Peyer's patch (tissue), 4 donors: ENCODE measurements at places on chromosomes 7 and 10. TPM values are rescaled to one million over a fixed set of nuclear protein-coding genes. Genes with fewer than 3 reads are reported as not detected.

GRCh38 chr7:99403764-99404163 is 4.6 kb downstream of the PDAP1 start:
- no peak overlapping the region for H3K27ac ChIP-seq
- no peaks in the 10 kb centered on the region for H3K27me3 ChIP-seq
- peaks cover 54% of the 10 kb centered on the region for H3K36me3 ChIP-seq

ADCY1 gene
- total RNA-seq, result 1.5 TPM

GRCh38 chr10:126204320-126204719 is 184.0 kb downstream of the ADAM12 start:
- H3K27ac ChIP-seq, result no peak overlapping the region
- H3K27me3 ChIP-seq, result no peaks in the 10 kb centered on the region
- no peak overlapping the region for H3K4me3 ChIP-seq
- H3K4me1 ChIP-seq, result no peaks in the 10 kb centered on the region
- no peaks in the 10 kb centered on the region for H3K36me3 ChIP-seq

DNA sequence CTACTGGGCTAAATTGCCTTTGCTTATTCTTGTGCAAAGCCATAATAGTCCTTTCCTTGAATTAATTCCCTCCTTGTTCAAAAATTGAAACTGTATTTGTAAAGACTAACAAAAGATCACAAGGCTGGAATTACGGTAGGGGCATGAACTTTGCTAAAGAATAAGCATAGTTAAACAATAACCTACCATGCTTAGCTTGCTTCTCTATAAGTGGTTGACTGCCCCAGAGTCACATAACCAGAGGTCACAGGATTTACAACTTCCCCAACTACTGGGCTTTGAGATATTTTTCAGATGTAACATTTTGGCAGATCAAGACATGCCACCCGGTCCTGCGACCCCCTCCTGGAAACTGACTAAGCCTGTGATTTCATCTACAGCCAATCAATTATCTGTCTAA is 181.4 kb downstream of the GPAM start:
- no peaks in the 10 kb centered on the region for H3K27me3 ChIP-seq
- no peaks in the 10 kb centered on the region for H3K4me1 ChIP-seq
- H3K4me3 ChIP-seq, result no peak overlapping the region
- no peak for DNase-seq
- H3K36me3 ChIP-seq, result no peaks in the 10 kb centered on the region
- no peak overlapping the region for H3K27ac ChIP-seq

GRCh38 chr7:70797109-70797514 is 334.8 kb upstream of the GALNT17 start:
- H3K36me3 ChIP-seq, result peaks cover 6% of the 10 kb centered on the region
- DNase-seq, result no peak
- no peak overlapping the region for H3K27ac ChIP-seq
- no peaks in the 10 kb centered on the region for H3K27me3 ChIP-seq
- no peak overlapping the region for H3K4me3 ChIP-seq

SFRP5 gene
- total RNA-seq, result 48.9 TPM

GRCh38 chr10:48450233-48450740 is 143.8 kb downstream of the MAPK8 start:
- no peaks in the 10 kb centered on the region for H3K27me3 ChIP-seq
- H3K4me3 ChIP-seq, result no peak overlapping the region
- H3K27ac ChIP-seq, result no peak overlapping the region
- H3K36me3 ChIP-seq, result no peaks in the 10 kb centered on the region
